ENCODE measurements at places on chromosomes 3 and 15.

- DNase-seq = no peak
These were observed 100.3 kb upstream of the LIPC start for GRCh38 chr15:58331560-58331912.

DNA sequence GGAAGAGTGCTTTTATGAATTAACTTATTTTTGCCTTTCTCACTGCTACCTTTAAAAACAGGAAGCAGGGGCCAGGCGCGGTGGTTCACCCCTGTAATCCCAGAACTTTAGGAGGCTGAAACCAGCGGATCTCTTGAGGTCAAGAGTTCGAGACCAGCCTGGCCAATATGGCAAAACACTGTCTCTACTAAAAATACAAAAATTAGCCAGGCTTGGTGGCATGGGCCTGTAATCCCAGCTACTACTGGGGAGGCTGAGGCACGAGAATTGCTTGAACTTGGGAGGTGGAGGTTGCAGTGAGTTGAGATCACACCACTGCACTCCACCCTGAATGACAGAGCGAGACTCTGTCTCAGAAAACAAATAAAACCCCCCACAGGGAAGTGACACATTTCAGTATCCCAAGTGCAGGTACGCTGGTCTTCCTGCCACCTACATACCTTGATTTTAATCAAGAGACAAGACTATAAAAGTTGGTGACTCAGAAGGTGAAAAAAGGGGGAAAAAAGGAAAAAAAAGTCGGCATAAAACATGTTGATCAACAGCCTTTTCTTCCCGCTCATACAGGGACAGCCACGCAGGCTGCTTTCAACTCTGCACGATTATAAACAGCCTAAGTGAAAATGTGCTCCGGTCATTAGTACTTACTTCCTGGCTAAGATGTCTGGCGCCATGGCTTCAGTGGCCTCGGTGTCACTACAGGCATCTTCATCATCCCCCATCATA, 18.8 kb downstream of the PPP1R2 start:
- DNase-seq = no peak

GRCh38 chr3:148149556-148149955, 548.1 kb upstream of the AGTR1 start:
- DNase-seq = no peak

GRCh38 chr15:57320631-57321220, 55.6 kb upstream of the CGNL1 start:
- DNase-seq = no peak

DNA sequence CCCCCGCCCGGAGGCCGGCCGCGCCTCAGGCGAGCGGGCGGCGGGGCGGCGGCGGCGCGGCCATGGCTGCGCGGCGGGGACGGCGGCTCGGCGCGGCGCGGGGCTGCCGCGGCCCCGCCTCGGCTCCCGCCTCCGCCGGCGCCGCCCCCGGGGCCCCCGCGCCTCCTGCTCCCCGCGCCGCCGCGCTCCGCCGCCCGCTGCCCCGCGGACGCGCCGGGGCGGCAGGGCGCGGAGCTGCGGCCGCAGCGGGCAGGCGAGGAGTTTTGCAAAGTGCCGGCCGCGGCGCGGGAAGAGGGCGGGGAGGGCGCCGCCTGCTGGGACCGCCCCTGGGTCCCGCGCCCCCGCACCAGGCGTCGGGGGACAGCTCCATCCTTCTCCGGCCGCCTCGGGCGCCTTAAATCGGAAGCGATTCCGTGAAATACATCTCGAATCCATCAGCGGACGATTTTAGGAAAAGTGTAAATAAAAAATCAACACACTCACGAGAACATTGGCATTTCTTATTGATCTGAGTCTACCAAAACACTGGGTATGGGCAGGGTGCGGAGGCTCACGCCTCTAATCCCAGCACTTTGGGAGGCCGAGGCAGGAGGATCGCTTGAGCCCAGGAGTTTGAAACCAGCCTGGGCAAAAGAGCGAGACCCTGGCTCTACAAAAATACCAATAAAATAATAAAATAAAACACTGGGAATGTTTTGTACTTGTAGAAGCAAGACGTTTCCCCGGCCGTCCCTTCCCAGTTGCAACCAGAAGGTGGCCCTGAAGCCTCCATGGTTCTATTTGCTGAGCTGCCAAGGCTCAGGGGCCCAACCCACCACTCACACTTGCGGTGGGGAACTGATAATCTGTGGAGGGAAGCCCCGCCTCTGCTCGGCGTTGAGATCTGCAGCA, 136.9 kb downstream of the NUP210 start:
- DNase-seq = no peak

DNA sequence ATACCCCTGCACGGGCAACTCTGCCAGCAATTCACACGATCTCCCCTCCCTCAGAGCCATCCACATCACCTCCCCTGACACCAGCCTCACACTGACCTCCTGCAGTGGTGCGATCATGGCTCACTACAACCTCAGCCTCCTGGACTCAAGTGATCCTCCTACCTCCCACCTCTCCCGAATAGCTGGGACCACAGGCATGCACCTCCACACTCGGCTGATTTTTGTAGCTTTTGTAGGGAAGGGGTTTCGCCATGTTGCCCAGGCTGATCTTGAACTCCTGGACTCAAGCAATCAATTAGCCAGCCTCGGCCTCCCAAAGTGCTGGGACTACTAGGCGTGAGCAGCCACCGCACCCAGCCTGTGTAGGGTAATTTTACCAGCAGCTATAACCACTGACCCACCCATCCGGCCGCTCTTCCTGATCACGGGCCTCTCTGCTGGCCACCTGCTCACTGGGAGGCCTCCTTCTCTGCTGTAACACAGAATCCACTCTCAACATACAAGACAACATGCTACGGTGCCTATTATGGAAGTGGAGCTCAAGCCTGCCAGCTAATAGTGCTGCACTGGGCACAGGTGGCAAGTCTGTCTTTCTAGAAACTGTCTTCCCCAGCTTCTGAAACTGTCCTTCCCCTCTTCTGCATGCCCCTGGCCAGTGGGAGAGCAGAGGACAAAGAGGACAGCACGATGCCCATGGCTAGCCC, 4.6 kb downstream of the GP9 start:
- DNase-seq = no peak
